ENCODE measurements at places on chromosomes 6 and 20. TPM values are rescaled to one million over a fixed set of nuclear protein-coding genes. Genes with fewer than 3 reads are reported as not detected.

- DNase-seq, result peak; percentile 77
Measured at GRCh38 chr6:79810185-79810705, 137.1 kb downstream of the ELOVL4 start.

Gene KHDC1L
- not detected for total RNA-seq

- no peak for DNase-seq
Measured at GRCh38 chr20:24933266-24933908, 15.7 kb upstream of the CST7 start.

- no peak for DNase-seq
Measured at GRCh38 chr6:9521152-9521530, 893.7 kb downstream of the TFAP2A start.

Gene PRR18
- total RNA-seq, result 0.12 TPM

GRCh38 chr20:47861116-47861515 is 75.8 kb upstream of the SULF2 start:
- DNase-seq, result no peak

Gene TBXT
- total RNA-seq, result not detected

Gene COL9A3
- 7.9 TPM for total RNA-seq

GRCh38 chr6:25713824-25714223 is 40.7 kb upstream of the SLC17A4 start:
- peak; percentile 39 for DNase-seq

Gene LRRN4
- total RNA-seq, result 227 TPM

GRCh38 chr6:16409531-16410441 is 171.4 kb downstream of the GMPR start:
- DNase-seq, result peak; percentile 67
